ENCODE measurements at places on chromosomes 12 and 14.

DNA sequence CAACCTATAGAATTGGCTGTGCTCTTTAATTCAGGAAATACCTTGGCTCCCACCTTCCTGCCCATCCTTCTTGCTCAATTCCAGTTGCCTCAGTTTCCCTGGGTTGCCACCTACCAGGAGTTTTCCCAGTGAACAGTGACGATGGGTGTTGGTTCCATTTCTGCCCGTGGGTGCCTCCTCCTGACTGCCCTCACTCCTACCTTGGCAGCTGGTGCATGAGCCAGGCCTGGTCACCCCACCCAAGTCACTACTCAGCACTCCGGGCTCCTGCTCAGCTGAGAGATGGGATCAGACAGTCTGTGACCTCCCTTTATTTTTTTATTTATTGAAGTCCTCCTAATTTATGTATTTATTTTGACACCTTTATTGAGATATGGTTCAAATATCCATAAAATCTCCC lies 31.0 kb upstream of the PTGR2 start:
- no peak for DNase-seq

DNA sequence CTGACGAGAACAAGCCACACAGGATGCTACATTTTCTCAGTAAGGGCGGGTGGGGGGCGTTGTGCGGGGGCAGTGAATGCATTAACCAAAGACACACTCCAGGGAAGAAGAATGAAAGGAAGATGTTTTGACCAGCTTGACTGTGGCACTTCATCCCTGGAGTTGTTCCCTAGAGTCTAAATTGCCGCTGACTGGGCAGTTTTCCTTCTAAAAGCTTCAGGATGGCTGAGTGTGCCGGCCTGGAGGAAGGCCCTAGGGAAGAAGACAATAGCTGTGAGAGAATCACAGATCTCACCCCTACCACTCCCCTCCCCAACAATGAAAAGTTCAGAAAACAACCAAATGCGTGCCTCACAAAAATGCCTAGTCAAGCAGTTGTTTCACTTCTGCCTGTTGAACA lies 67.2 kb downstream of the NKX2-1 start:
- DNase-seq, result no peak

- no peak for DNase-seq
These were observed 39.4 kb downstream of the RTN1 start for GRCh38 chr14:59831121-59831730.

DNA sequence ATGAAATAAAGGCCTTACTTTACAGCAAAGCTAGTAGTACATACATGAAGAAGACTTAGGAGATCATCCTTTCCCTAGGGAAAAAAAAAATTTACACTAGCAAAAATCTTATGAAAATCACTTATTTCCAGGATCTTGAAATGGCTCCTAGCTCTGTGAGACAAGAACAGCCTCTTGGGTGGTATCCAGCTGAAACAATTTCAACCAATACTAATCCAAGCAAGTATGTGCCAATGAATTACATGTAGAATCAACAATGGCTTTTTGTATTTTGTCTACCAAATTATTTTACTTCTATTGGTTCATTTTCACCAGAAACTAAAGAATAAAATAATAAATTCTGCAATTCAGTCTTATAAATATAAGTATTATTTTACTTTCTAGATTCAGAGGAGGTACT lies 2.7 kb upstream of the SLCO1A2 start:
- DNase-seq, result no peak

- DNase-seq, result no peak
These were observed 37.3 kb upstream of the TRHDE start for GRCh38 chr12:72234886-72235285.

- DNase-seq, result no peak
These were observed 36.0 kb downstream of the FBRSL1 start for GRCh38 chr12:132525833-132526455.

DNA sequence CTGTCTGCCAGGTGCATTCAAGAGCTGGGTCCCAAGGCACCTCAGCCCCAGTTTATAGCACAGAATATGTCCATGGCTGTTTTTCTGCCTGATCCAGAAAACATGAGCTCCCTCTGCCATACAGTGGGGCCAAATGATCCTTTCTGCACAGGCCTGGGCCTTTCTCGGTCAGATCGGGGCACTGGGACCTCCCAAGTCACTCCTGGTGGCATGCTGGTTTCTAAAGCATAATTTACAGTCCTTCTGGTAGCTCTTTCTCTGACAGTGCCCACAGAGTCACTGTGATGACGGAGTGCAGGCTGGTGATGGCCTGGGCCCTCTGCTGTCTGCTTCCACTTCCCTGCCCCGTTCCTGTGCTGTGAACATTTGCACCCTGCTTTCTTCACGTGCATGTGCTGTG lies 99.2 kb downstream of the ADGRD1 start:
- no peak for DNase-seq

DNA sequence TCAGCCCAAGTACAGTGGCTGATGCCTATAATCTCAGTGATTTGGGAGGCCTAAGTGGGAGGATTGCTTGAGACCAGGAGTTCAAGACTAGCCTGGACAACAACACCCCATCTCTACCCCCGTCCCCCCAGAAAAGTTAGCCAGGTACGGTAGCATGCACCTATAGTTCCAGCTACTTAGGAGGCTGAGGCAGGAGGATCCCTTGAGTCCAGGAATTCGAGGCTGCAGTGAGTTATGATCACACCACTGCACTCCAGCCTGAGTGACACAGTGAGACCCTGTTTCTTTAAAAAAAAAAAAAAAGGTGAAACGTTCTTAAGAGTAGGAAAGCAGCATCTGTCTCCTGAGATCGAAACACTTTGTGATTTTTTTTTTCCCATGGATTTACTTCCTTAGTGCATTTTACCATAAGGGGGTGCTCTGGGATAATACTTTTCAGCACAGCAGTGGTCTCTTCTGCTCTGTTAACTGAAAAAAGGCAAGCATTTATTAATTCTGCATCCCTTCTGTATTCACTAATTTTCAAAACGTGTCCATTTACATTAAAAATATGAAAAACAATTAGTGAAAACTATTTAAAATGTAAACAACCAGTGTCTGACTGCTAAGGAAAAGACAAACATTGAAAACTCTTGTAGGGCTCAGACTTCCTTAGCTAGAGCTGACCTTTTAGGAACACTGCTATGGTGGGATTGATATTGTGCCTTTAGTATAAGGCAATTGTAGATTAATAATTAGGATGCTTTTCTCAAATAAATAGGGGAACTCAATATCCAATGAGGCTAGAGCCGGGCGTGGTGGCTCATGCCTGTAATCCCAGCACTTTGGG lies 31.2 kb upstream of the USP44 start:
- no peak for DNase-seq

DNA sequence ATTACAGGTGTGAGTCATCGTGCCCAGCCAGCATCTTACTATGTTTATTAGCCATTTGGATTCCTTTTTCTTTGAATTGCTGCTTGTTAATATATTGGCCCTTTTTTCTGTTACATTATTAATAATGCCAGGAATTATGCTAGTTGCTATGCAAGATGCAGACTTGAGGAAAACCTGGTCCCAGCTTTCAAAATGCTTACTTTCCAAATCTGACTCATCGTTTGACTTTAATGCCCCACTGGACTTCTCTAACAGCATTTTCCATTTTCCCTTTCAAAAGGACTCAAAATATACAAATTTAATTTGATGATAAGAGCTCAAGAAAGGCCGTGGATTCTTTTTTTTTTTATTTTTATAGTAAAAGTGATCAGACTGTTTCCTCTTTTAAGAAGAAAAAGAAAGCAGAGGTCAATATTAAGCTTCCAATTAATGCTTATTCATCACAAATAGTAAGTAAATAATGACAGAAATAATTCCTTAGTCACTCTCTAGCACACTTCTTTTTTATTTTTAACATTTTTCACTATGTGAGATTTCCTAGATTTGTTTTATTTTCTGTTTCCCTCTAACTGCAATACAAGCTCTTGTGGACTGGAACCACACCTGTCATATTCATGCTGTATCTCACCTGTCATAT lies 146.1 kb upstream of the FGD4 start:
- no peak for DNase-seq

- DNase-seq, result no peak
These were observed 304.5 kb downstream of the RAD51B start for GRCh38 chr14:68124050-68124449.

DNA sequence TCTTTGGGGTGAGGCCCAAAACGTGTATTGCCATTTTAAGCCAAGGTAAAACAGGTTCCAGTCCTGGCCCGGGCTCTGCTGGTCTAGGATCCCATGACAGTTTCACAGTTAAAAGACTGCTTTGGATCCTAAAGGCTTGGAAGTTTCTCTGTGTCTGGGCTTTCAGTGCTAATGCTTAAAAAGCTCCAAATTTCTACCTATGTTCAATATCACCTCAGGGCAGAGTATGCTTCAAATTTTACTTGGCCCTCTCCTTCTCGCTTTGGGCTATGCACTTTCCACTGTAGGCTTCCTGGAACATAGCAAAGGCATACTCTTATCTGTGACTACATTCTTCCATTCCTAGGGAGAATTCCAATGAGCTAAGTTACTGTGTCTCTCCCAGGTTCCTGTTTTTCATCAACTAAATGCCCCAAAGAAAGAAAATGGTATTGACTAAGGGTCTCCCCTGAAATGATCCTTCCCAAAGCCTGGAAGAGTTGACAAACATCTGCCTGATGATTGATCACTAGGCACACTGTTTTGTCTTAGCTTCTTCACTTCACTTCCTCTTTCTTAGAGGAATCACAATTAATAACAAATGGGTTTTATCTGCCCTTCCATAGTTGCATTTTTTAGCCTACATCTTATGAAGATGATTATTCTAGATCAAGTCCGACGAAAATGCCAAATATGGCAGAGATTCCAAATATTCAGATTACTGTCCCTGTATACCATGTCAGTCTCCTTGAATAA lies 79.4 kb downstream of the TMTC2 start:
- no peak for DNase-seq

- no peak for DNase-seq
These were observed 16.6 kb upstream of the SUSD6 start for GRCh38 chr14:69594846-69595245.

DNA sequence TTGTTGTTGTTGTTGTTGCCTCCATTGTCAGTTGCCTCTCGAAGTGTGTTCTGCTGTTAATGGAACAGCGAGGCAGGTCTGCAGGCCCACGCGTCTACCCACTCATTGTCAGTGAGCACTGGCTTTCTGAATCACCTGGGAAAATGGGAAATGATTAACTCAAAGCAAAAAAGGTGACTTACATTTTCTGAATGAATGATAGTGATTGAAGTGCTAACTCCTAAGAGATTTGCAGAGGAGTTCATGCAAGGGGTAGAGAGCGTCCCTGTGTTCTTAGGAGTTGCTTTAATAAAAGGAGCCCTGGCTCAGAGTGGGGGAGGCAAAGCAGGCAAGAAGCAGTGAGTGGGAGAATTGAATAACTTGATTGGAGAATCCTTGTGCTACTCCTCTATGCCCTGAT lies 177.6 kb downstream of the CAND1 start:
- no peak for DNase-seq

GRCh38 chr12:66765204-66765603 lies 86.3 kb upstream of the GRIP1 start:
- no peak for DNase-seq

DNA sequence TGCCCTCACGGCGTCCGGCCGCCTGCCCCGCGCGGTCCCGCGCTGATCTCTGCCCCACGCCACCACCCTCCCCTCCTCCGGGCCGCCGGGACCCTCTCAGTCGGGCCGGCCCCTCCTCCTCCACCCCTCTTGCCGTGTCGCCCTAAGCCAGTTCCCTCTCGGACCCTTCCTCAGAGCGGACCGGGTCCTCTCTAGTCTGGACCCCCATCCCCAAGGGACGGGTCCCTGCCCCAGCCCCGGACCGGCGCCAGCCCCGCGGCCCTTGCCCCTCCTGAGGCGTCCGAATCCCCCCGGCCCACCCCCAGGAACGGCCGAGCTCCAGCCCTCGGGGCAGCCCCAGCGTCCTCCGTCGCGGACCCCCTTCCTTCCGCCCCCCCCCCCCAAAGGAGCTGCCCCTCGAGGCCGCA lies 485 bp downstream of the PPP4R4 start:
- no peak for DNase-seq

DNA sequence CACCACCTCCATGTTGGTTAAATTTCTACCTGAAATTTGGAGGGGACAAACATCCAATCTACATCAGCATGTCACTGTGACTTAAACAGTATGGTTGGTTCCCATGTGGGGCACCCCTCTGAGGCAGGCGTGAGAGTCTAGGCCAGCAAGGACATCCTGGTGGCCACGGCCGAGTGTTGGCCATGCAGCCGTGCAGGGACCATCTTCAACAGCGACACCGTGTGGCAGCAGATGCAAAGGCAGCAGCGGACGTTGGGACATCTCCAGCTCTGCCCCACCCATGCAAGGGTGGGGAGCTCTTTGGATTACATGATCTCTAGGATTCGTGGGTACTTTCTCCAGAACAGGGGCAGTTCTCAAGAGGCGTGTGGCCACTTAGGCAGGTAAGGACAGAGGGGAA lies 49.8 kb downstream of the NOC4L start:
- DNase-seq, result no peak

All from stimulated activated CD4-positive, alpha-beta T cell treated with anti-CD3 and anti-CD28 coated beads, Interleukin-2, amount 100 ng/mL, for 48 hours (primary cell).